ENCODE measurements at places on chromosomes 13 and 19. TPM values are rescaled to one million over a fixed set of nuclear protein-coding genes. Genes with fewer than 3 reads are reported as not detected.
A peak's percentile ranks its signal among the peaks of the same experiment; 100 is the strongest.

The CLIP3 gene
- polyA plus RNA-seq, result 0.82 TPM

The OR7D2 gene
- polyA plus RNA-seq, result 0.06 TPM

The CXCL17 gene
- polyA plus RNA-seq, result 0.10 TPM

The ZNF761 gene
- polyA plus RNA-seq, result 2.7 TPM

The APOC1 gene
- 10,095 TPM for polyA plus RNA-seq

The RFXANK gene
- 18.1 TPM for polyA plus RNA-seq

- H3K36me3 ChIP-seq, result no peaks in the 10 kb centered on the region
- no peak overlapping the region for H3K4me3 ChIP-seq
- no peaks in the 10 kb centered on the region for H3K4me1 ChIP-seq
- H3K27ac ChIP-seq, result peak overlapping the region; percentile 50
- no peaks in the 10 kb centered on the region for H3K27me3 ChIP-seq
- no peak for DNase-seq
Observed at GRCh38 chr19:4089400-4089908, 22.8 kb upstream of the ZBTB7A start.

GRCh38 chr13:24606486-24607170 is 73.6 kb upstream of the ATP12A start:
- no peak for DNase-seq
- no peak overlapping the region for H3K4me3 ChIP-seq
- no peak overlapping the region for H3K27ac ChIP-seq

DNA sequence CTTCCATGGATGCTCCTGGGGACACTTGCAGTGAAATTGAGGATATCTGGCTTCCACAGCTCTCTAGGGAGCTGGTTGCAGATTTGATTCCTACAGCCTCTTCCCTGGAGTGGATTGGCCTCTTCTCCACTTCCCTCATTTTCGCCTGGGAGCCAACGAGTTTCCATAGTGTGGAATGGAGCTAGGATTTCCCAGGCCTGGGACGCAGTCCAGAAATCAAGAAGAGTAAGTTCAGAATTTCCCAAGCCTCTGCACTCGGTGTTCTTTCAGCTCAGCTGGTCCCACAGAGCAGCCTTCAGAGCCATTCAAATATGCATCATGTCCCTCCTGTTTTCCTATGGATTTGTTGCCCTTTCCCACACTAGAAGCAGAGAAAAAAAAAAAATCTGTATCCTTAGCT is 68.2 kb downstream of the RAP2A start:
- H3K36me3 ChIP-seq, result no peaks in the 10 kb centered on the region
- H3K27ac ChIP-seq, result no peak overlapping the region
- H3K4me1 ChIP-seq, result no peaks in the 10 kb centered on the region
- no peaks in the 10 kb centered on the region for H3K27me3 ChIP-seq
- H3K4me3 ChIP-seq, result no peak overlapping the region

DNA sequence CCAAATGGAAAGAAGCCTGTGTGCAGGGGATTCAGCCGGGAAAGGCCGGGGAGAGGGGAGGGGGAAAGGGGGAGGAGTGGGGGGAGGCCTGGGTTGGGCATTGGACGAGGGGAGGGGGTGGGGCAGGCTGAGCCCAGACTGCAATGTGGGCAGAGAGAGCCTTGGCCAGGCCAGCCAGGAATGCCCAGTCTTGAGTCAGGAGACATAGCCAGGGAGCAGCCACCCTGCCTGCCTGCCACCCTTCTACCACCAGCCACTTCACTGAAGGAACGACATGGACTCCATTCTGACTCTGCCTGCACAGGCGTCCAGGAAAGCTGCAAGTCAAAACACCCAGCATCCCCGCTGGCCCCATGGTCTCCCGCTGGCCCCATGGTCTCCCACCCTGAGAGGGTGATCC is 498 bp downstream of the PROZ start:
- peaks cover 5% of the 10 kb centered on the region for H3K36me3 ChIP-seq
- peak overlapping the region; percentile 89 for H3K27ac ChIP-seq
- no peaks in the 10 kb centered on the region for H3K4me1 ChIP-seq
- no peak for DNase-seq

DNA sequence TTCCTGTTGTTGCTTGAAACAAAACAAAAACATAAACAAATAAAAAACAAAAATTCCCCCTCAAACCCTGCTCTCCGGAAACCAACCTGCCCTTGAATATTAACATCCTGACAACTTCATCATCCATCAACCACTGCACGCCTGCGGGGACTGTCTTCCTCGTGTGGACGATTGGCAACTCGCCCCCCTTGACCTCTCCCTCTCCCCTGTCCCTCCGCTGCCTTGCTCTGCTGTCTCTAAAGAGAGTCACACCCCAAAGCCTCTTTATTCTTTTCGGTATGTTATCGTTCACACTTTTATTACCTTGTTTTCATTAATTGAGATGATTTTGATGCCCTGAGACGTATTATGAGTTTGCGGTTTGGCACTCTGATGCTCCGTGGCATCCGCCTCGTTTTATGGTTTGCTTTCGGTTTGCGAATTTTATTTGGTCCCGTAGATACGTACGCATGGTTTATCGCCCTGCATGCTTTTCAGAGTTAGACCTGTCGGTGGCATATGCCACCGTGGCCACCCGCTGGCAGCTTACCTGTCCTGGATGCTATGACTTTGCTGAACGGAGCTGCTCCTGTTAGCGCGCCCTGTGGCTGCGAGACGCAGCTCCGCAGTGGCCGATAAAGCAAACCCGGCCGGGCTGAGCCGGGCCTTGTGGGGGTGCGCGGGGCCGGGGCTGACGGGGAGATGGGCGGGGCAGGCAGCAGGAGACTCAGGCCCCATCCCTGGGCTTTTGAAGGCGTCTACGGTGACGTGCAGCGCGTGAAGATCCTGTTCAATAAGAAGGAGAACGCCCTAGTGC is 10.6 kb downstream of the PTBP1 start:
- no peaks in the 10 kb centered on the region for H3K27me3 ChIP-seq
- no peak overlapping the region for H3K4me3 ChIP-seq
- no peak for DNase-seq
- H3K4me1 ChIP-seq, result no peaks in the 10 kb centered on the region

DNA sequence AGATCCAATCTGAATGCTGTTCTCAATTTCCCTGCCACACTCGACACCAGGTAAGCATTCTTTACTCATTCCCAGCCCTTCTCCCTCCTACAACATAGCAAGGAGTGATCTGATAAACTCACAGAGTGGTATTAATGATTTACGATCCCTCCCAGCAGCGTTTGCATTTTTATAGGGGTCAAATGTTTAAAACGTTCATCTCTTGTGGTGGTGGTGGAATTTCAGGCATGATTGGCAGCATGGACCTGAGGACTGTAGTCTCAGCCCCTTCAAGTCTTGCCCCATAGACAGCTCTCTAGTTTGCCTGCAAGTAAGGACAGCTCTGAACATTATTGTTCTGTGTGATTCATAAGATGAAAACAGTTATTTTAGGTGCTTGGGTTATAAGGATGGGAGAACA is 565.7 kb downstream of the EFNB2 start:
- no peaks in the 10 kb centered on the region for H3K27me3 ChIP-seq
- no peaks in the 10 kb centered on the region for H3K36me3 ChIP-seq

DNA sequence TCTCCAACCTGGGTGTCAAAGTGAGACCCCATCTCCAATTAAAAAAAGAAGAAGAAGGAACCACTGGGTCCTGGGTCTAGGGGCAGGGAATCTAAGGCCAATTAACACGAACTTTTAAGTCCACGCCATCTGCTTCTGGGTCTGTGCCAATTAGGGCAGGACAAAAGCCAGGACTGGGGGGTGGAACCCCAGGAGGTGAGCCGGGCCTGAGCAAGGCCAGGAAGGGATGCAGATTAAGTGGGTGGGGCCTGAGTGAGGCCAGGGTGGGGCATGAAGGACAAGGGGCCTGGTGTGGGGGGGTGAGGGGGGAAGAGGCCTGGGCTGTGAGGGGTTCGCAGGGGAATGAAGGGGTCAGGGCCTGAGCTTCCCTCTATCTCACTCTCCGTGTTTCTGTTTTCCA is 26.3 kb upstream of the ZNF83 start:
- DNase-seq, result peak; percentile 35
- no peaks in the 10 kb centered on the region for H3K27me3 ChIP-seq
- H3K4me1 ChIP-seq, result no peaks in the 10 kb centered on the region
- H3K36me3 ChIP-seq, result no peaks in the 10 kb centered on the region

DNA sequence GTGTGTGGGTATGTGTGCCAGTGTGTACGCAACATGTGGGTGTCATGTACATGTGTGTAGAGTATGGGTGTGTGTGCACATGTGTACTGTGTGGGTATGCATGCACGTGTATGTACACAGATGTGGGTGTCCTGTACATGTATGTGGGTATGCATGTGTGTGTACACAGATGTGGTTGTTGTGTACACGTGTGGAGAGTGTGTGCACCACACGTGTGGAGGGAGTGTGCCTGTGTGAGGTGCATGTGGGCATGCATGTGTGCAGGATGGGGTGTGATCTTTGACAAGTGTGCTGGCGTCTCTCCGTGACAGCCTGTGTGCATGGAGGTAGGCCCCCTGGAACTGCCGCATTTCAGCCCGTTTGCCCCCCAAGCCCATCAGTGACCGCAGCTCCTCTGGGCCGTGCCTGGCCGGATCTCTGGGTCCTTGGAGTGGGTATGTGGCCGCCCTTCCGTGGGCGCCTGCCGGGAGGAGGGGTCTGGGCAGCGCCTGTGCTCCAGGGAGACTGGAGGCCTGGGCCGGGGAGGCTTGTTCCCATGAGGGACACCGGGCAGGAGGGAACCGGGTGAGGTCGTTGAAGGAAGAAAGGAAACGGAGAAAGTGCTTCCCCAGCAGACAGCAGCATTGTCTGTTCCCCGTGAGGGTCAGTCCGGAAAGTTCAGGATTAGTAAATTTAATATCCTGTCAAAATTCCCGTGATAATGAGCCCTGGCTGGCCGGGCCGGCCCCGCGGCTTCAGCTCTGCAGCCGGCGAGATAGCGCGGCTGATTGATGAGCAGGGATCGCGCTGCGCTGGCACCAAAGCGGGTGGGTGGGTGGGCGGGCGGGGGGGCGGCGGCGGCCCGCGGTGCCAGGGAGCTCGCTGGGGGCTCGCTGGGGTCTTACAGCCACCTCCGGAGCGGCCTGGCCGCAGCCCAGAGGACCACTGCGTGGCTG is 91.1 kb upstream of the SOX1 start:
- H3K36me3 ChIP-seq, result no peaks in the 10 kb centered on the region
- no peak overlapping the region for H3K27ac ChIP-seq
- no peak for DNase-seq
- peaks cover 11% of the 10 kb centered on the region for H3K27me3 ChIP-seq

DNA sequence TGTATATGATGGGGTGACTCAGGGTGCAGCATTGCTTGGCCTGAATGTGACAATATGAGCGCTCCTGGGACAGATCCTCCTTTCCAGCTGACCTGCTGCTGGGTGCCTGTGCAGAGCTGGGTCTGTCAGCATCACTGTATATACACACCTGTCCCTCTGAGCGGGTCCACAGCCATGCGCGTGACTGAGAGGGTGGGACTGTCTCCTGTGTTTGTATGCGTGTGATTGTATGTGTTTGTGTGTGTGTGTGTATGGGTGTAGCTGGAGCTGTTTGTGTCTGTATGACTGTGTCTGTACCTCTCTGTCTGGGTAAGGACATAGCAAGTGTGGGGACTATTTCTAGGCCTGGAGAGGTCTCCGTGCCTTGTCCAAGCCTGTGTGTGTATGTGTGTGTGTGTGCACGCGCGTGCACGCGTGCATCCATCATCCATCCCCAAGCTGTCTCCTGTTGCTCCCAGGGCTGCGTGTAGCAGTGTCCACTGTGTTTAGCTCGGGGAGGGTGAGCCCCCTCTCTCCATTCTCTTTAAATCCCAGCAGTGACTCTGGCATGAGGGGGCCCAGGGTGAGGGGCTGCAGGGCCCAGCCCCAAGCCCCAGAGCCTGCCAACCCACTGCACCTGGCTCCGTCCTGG is 8.3 kb downstream of the IGLON5 start:
- no peak for DNase-seq
- H3K4me1 ChIP-seq, result no peaks in the 10 kb centered on the region
- no peak overlapping the region for H3K27ac ChIP-seq
- H3K36me3 ChIP-seq, result no peaks in the 10 kb centered on the region

GRCh38 chr13:44876782-44877324 is 112.4 kb downstream of the NUFIP1 start:
- H3K4me3 ChIP-seq, result no peak overlapping the region
- no peak overlapping the region for H3K27ac ChIP-seq
- no peaks in the 10 kb centered on the region for H3K4me1 ChIP-seq
- no peak for DNase-seq
- no peaks in the 10 kb centered on the region for H3K27me3 ChIP-seq

DNA sequence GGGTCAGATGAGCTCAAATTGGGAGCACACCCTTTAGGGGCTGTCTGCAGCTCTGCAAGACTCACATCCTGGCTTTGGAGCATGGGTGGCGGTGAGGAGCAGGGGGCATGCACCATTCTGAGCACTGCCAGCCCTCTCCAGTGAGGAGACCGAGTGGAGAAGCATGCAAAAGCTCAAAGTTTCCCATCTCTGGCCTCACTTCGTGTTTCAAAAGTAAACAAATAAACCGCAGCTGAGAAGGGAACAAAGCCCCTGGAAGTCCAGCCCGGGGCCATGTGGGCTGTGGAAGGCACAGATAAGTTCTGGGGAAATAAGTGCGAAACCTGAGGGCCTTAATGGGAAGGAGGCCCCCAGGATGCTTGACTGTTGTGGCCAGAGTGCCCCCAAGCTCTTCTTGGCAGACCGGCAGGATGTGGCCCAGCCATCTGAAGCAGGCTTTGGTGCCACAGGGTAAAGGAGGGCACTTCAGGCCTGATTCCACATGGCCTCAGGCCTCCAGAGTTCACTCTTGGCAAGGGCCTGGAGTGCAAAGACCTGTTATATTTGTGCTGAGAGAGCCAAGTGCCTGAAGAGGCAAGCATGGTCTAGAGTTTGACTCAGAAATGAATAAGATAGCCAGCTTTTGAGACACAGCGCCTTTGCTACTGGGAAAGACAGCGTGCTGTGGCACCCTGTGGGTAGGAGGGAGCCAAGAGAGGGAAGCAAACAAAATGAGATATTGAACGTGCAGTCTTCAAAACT is 1.2 kb downstream of the MEDAG start:
- H3K4me3 ChIP-seq, result no peak overlapping the region
- H3K27me3 ChIP-seq, result peaks cover 7% of the 10 kb centered on the region
- no peak for DNase-seq
- peaks cover 7% of the 10 kb centered on the region for H3K4me1 ChIP-seq
- no peaks in the 10 kb centered on the region for H3K36me3 ChIP-seq

DNA sequence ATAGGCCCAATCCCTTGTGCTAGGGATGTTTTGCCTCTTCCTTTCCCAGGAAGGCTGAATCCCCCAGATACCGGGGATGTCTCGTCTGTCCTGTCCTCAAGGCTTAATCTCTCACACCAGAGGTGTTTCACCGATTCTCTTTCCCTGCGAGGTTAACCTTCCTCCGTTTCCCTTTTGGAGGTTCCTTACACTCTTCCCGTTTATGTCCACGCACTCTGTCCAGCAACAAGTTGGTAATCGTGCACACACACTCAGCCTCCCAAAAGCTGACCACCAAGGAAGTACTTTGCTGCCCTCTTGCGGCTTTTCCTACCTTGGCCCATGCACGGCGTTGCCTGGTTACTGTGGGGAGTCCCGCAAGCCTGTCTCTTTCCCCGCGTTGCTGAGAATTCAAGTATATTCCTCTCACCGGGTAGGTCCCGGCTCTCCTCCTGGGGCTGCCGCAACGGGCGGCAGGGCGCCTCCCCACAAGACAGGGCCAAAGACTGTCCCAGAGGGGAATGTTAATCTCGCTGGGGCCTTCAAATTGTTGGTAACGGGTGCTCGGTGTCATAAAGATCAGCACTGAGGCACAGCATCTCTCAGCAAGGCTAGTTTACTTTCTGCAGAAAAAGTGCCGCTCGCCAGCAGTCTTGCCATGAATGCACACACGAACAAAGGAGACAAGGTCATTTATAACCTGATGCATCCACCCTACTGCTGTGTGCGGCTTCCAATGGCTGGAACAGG is 36.7 kb upstream of the CD177 start:
- no peaks in the 10 kb centered on the region for H3K4me1 ChIP-seq
- no peaks in the 10 kb centered on the region for H3K36me3 ChIP-seq
- DNase-seq, result no peak
- no peak overlapping the region for H3K4me3 ChIP-seq
- peaks cover 4% of the 10 kb centered on the region for H3K27me3 ChIP-seq

Data from liver (tissue), 10 donors.